Activated CD4-positive, alpha-beta T cell treated with anti-CD3 and anti-CD28 coated beads for 24 hours (primary cell): ENCODE measurements at places on chromosomes 7 and 10.

DNA sequence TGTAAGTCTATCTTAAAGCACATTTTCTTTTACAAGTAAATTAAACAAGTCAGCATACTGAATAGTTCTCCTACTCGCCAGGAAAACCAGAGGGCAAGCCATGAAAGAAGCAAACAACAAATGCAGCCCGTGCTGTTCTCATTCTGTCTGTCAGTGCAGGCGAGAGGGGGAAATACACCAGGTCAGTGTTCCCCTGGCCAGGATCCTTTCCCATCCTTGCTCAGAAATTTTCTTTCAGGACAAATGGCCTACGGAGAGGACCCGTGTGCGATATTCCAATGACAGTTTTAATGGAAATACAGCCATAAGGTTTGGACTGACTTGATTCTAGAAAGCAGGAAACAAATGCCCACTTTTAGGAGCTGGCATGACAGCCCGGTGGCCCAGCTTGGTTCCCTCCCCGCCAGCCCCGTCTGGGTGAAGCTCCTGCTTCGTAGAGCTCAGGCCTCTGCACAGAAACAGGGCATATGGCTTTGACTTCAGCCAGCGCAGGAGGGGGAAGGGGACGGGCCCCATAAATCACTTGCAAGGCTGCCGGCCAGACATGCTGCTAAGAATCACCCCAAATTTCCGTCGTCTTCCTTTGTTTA, 67.8 kb downstream of the FRMD4A start:
- no peak for DNase-seq

DNA sequence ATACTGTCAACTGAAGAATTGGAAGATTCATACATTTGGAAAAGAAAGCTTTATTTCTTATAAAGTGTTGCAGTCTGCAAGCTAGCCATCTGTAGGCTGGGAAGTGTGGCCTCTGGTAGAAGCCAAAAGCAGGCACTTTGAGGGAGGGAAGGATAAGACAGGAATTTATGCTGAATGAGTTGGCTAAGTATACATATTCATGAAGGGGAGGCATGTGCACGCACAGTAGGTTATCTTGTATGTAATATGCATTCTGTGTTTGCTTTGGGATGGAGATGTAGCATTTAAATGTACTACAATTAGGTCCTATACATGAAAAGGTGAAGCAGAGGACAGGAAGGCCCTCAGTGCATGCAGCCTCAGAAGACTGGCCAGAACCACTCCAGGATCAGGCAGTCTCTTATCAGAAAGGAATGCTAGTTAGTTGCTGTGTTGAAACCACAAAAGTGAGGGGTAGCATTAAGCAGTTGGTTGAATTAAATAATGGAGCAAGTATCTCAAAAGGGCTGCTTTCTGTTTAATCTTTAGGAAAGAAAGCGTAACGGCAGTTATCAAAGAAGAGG, 40.9 kb downstream of the MYO3A start:
- no peak for DNase-seq

DNA sequence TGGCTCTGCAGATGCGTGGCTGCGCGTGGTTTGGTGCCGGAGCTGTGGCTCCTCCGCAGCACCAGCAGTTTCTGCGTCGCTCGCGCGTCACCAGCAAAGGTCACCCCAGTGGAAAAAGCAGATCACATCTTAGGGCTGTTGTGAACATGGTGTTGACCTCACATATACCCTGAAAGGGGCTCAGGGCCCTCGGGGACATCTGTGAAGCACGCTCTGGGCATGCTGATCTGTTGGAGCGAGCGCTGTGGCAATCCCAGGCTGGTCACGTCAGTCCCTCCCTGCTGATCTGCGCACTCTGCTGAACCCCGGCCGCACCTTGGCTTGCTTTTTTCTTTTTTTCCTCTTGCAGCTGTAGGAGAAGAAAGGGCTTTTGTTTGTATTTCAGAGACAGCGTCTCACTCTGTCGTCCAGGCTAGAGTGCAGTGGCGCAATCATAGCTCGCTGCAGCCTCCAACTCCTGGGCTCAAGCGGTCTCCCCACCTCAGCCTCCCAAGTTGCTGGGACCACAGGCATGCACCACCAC, 33.3 kb upstream of the AP5Z1 start:
- no peak for DNase-seq

- DNase-seq, result no peak
Measured at GRCh38 chr7:4297165-4297917, 384.8 kb upstream of the FOXK1 start.

GRCh38 chr10:46091080-46091827, 45.2 kb upstream of the MSMB start:
- no peak for DNase-seq

- no peak for DNase-seq
Measured at GRCh38 chr10:99881371-99881770, 98.9 kb downstream of the ABCC2 start.

DNA sequence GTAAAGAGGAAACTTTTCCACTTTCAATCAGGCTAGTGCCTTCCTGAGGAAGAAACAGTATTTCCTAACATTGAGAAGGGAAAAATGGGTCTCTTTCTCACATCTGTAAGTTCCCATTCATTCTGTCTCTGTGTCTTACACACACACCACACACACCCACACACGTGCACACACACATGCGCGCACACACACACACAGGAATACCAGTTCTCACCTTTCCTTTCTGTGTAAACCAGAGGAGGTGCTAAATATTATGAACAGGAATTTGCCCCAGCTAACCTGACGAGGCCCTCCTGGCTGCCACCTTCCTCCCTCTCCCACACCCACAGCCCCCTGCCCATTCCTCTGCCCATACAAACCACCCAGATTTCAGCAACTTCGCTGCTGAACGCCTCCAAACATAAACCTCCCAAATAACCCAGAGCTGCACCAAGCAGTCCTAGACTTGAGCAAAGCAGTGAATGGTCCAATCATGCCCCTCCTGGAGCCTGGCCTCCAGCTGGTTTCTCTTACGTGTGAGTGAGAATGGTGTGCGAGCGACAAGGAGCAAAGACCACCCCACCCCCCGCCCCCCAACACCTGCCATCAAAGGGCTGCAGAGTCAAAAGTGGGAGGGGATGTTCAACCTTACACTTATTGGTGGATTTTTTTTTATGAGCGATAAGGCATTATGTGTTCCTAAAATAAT, 190.5 kb downstream of the HECW1 start:
- no peak for DNase-seq

DNA sequence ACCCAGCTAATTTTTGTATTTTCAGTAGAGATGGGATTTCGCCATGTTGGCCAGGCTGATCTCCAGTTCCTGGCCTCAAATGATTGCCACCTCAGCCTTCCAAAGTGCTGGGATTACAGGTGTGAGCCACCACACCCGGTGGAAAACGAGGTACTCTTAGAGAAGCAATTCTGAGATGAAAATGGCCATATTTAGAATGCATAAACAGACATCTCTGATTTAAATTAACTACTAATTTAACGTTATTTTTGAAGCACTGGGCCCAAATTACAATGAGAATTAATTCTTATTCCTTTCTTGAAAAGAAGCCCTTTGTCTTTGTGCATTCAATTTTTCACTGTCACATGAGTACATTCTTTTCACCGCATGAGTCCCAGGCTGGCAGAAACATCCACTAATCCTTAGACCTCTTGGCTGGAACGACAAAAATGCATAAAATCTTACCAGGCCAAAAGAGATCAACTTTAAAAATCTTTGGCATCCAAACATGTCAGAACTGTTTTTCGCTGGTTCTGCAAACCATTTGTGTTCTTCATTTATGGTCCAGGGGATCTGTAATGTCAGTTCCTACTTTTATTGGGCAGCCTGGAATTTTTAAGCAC, 60.1 kb upstream of the CAPZA2 start:
- no peak for DNase-seq

DNA sequence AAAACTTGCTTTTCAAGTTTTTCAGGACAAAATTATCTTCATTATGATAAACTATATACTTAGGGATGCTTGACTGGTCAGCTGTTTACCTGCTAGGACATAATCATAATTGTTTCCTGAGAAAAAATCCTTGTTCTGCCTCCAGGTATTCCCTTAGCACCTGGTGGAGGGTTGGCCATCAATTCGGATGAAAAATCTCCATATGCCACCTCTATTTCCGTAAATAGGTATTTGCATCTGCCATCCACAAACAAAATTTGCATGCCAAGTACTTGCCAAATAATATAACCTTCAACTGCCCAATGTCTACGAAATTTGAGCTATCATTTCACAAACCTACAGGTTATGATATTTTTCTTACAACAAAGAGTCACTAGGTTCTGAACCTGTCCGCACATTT, 126.2 kb downstream of the RNF133 start:
- DNase-seq, result no peak

- no peak for DNase-seq
Measured at GRCh38 chr10:3811291-3811870, 26.4 kb upstream of the KLF6 start.

- DNase-seq, result no peak
Measured at GRCh38 chr7:156198277-156198676, 386.0 kb upstream of the SHH start.

DNA sequence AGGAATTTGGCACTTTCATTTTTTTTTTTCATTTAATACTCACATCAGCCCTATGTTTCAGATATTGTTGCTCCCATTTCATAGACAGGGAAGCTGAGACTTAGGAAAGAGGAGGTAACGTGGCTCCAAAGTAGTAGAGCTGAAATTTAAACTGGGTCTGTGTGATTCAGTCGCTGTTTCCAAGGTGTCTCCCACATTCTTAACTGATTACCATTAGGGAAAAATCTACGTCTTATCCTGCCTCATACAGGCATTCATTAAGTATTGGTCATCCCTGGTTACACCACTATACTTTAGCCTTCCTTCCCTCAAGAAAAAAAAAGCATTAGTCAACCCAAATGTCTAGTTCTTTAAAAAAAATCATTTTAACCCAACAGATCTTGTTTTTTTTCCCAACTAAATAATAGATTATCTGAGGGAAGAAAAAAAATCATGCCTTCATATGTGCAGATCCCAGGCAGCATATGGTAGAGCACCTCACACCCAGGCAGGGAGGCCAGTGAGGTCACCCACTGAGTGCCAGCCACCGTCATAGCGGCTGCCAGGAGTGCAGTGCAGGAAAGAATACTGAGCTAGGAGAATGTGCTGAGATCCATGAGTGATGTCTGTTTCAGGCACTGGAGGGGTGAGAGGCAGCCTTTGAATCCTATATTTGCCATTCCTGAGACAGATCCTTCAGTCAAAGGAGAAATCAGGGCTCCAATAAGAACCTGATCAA, 59.0 kb upstream of the SORCS3 start:
- no peak for DNase-seq

DNA sequence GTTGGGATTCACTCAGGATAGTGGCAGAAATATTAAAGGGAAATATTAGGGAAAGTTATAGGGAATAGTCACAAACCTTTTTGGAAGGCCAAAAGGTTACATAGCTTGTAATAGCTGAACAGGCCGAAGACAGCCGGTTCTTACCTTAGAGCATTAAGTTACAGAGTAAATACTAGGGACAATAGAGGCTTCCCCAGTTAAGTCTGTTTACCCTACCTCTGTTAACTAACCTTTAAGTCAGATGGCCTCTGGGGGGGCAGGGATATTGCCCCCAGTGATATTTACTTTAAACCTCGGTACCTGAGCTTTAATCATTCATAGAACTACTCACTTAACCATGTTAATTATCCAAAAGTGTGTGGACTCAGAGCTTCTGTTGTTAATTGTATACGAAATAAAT, 7.4 kb downstream of the POLR1F start:
- DNase-seq, result no peak

- no peak for DNase-seq
Measured at GRCh38 chr7:150340024-150340749, 1.2 kb downstream of the RARRES2 start.

DNA sequence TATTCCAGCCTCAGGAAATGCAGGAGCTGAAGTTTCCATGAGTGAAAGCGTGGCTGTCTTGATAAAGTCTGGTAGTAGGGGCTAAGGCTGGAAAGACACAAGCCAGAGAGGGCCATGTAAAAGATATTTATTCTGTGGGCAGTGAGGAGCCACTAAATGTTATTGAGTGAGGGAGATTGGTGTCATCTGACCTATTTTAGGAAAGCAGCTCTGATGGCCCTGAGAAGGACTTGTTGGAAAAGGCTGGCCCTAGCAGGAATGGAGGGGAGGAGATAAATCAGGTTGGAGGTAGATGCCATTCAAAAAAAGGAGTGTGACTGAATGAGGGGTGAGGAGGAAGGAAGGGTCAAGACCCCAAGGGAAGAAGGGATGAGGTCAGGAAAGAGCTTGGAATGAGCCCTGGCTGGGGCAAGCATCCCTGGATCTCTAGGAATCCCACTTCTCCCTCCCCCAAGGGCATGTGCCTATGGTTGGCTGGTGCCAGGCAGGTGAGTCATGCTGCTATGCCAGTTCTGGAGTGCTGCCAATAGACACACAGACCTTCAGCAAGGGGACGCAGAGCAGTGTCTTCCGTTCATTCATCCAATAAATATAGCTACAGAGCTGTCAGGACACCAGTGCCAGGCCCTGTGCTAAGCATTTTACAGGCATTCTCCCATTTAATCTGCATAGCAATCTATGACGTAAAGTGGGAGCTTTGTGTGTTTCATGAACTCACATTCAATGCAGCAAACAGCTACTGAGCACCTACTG, 2.0 kb downstream of the ANKRD2 start:
- no peak for DNase-seq

DNA sequence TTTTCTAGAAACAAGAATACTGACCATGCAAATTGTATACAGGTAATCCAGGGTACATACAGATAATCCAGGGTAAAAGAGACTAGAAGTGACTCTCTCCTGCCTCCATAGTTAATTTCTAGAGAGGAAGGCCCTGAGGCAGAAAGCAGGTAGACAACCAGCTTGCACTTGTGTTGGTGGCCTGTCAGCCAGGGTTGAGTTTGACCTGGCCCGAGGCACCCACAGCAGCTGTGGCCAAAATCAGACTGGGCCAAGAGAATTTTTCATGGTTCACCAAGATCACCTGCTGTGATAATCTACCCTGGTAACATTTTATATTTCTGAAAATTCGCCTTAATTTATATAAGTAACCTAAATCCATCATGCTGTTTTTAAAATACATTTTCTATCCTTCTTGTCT, 386.5 kb upstream of the ETV1 start:
- DNase-seq, result no peak

GRCh38 chr10:4522296-4523000, 303.6 kb upstream of the AKR1E2 start:
- DNase-seq, result no peak

GRCh38 chr7:20464891-20465290, 134.2 kb downstream of the ITGB8 start:
- DNase-seq, result no peak

- DNase-seq, result no peak
Measured at GRCh38 chr7:85890244-85890811, 703.5 kb upstream of the SEMA3D start.

- no peak for DNase-seq
Measured at GRCh38 chr7:44893710-44894234, 8.4 kb upstream of the PURB start.

- DNase-seq, result no peak
Measured at GRCh38 chr7:101845974-101846373, 28.5 kb downstream of the CUX1 start.
